Activated T-cell treated with anti-CD3 and anti-CD28 coated beads, Interleukin-2, amount 50 U/mL, for 24 hours (primary cell): ENCODE measurements at places on chromosomes 7 and 10.

- DNase-seq: no peak
Observed at GRCh38 chr7:4681218-4681851, 760 bp upstream of the FOXK1 start.

GRCh38 chr10:102704915-102705314 is 9.3 kb downstream of the ARL3 start:
- DNase-seq: no peak

- no peak for DNase-seq
Observed at GRCh38 chr7:116113310-116113709, 82.7 kb upstream of the TFEC start.

DNA sequence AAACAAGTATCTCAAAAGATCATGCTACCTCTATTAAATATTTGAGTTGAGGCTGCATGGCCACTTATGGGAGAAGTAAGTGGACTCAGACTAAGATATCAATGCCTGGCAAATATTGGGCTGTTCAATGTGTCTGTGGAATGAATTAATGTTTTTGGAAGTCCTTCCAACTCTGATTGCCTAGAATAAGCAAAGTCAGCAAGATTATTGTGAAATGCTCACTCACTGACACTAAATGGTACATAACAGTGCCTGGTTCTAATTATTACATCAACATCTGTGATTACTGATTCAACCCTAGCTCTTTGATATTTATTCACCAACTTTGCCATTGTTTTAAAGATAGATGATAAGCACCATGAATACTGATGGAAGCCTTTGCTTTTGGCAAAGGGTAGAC is 45.5 kb upstream of the HDAC9 start:
- no peak for DNase-seq

DNA sequence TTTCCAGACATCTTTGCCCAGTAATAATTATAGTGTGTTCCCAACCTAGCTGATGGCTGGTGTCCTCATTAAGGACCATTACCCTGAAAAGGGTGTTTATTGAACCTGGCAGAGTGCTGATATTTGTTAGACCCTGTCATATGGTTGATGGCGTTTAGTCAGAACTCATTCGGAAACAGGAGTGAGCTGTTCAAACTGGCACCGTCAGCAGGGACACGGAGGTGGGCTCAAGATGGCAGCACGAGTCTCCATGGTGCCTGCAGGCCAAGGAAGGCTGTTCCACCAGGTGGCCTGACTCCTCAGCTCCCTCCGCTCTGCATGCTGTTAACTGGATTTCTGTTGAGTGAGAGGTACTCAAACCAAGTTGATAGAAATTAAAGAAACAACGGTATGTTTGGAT is 589.1 kb upstream of the MGMT start:
- DNase-seq: no peak

- DNase-seq: no peak
Observed at GRCh38 chr7:5388273-5388901, 35.2 kb downstream of the TNRC18 start.

GRCh38 chr10:96968682-96969423 is 136.8 kb downstream of the LCOR start:
- no peak for DNase-seq
